ENCODE measurements at places on chromosomes 7 and 10.

GRCh38 chr7:155003092-155003375 lies at the start of gene PAXIP1:
TSS of gene PAXIP1 (minus strand) at chr7:155003124. CDS start at chr7:155002929, 195 bp downstream.
- peak within 1 kb of the TSS; percentile 98 for H3K27ac ChIP-seq
- no peaks in the 10 kb centered on the region for H3K27me3 ChIP-seq
- no peak for DNase-seq
- peak within 1 kb of the TSS; percentile 92 for H3K4me3 ChIP-seq
- peaks cover 4% of the 10 kb centered on the region for H3K36me3 ChIP-seq

- DNase-seq: no peak
- no peaks in the 10 kb centered on the region for H3K4me1 ChIP-seq
- H3K27ac ChIP-seq: no peak overlapping the region
- H3K36me3 ChIP-seq: peaks cover 6% of the 10 kb centered on the region
- H3K27me3 ChIP-seq: no peaks in the 10 kb centered on the region
Observed at GRCh38 chr10:4909118-4909517, 54.1 kb upstream of the AKR1C1 start.

- H3K36me3 ChIP-seq: no peaks in the 10 kb centered on the region
- H3K4me3 ChIP-seq: no peak overlapping the region
- no peak overlapping the region for H3K27ac ChIP-seq
- H3K4me1 ChIP-seq: no peaks in the 10 kb centered on the region
- no peak for DNase-seq
- H3K27me3 ChIP-seq: no peaks in the 10 kb centered on the region
Observed at GRCh38 chr7:33563651-33564050, 341.7 kb upstream of the BMPER start.

DNA sequence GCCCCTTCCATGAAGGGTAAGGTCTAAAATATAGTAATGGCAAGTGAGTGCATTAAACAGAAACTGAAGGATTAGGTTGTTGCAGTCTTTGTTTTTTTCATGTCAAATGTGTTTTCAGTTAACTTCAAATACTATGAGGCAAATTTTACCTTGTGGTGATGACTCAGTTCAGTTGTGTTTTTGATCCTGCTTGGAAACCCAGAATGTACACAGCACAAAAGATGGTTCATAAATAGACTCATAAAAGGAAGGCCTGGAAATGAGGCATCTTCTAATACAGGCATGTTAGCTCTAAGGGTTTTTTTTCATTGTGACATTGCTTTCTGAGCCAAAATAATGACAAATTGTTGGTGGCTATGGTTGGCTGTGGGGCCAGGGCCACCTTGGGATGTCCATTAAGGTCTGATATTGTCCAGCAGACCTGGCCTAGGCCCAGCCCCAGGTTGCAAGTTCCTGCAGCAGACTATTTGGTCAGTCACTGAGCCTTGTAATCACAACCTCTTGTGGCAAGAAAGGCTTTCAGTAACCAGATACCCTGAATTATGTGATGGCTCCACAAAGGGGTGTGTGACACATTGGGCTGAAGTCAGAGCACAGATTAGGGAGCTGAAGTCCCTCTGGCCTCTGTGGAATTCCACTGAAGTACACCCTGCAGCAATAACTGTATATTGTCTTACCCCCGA lies 69.0 kb upstream of the SAMD8 start:
- H3K27ac ChIP-seq: peak overlapping the region; percentile 31
- H3K36me3 ChIP-seq: peaks cover 1% of the 10 kb centered on the region
- peaks cover 51% of the 10 kb centered on the region for H3K4me1 ChIP-seq
- H3K27me3 ChIP-seq: no peaks in the 10 kb centered on the region
- peak overlapping the region; percentile 38 for H3K4me3 ChIP-seq

DNA sequence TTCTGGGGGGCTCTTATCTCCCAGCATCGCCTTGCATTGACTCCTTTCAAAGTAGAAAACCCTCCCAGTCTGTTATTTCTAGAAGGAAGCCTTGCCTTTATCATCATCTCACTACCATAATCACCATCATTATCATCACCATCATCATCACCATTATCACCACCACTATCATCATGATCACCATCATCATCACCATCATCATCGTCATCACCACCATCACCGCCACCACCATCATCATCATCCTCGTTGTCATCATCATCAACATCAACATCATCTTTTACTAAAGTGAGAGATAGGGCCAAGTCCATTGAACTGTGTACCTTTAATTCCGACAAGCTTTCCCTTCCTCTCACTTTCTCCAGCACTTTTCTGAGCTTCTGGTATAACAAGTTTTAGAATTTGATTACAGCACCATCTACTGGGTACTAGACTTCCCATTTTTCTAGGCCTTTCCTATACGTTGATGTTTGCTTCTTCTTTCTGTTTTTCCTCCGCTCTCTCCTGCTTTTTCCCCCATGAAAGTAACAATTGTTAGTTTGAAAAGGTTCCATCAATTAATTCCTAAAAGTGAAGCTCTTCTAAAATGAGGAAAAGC lies 226.4 kb downstream of the BUB3 start:
- no peak for DNase-seq
- peaks cover 22% of the 10 kb centered on the region for H3K27me3 ChIP-seq
- H3K4me1 ChIP-seq: no peaks in the 10 kb centered on the region
- H3K4me3 ChIP-seq: no peak overlapping the region

DNA sequence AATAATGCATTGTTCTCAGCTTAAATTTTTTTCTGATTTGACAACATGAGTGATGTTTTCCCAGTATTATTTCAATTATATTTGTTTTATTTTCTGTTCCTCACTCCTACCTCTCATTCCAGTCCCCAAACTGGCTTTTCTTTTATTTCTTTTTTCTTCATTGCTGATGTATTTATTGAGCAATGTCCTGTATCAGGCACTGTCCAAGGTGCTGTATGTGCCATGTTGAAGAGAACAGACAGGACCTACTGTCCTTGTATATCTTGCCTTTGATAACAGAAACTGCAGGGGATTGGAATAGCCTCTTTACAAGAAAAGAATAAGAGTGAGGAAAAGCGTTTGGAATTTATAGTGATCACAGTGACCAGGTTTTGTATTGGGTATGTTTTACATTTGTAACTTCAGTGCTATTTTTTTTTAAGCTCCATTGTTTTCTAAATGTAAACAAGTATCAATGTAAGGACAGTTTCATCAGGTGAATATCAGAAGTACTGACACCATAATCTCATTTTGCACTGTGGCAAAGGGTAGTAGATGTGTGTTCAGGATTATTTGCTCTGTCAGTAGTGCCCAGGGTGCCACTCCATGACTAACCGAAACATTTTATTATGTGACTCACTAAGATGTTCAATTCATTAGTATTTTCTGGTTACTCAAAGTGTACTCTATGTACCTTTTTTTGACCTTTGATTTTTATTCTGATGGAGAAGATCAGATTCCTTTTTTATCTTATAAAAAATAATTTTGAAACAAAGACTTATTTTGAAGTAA lies 15.6 kb upstream of the CLDN12 start:
- H3K4me3 ChIP-seq: no peak overlapping the region
- no peaks in the 10 kb centered on the region for H3K27me3 ChIP-seq
- DNase-seq: no peak
- no peaks in the 10 kb centered on the region for H3K4me1 ChIP-seq
- peaks cover 26% of the 10 kb centered on the region for H3K36me3 ChIP-seq
- no peak overlapping the region for H3K27ac ChIP-seq

DNA sequence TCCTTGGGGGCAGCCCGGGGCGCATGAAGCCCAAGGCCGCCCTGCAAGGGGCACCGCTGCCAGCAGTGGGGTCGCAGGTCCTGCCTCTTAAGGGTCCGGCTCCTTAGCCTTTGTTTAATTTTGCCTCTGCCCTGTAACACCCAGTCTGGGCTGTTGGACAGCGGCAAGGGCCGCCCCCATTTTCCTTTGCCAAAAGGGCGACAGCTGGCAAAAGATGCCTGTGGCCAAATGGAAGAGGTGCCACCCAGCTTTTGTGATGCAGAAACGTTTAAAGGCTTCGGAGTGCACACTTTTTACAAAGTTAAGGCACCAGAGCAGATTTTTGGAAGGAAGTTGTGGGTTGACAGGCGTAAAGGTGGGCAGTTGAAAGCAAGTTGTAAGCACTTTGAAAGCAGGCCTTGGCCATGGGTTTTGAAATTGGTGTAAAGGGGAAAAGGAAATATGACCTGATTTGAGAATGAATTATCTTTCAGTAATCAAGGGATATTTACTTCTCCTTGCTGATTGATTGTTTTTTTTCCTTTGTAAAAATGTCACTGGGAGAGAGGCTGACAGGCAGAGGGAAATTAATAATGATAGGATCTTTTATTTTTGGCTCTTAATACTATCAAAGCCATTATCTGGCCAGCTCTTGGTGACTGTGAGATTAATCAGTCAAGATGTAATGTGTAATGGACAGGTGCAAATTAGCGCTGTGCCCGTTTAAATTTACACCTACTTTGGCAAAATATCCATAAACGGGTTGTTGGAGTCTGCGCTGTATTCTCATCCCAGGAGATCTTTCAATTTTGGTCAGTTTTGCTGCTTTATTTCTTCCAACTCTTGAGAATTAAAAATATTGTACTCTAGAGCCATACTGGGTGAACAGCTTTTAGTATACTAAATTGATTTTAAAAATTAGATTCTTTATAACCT lies 1.2 kb downstream of the CASD1 start:
- peak; percentile 47 for DNase-seq
- no peaks in the 10 kb centered on the region for H3K27me3 ChIP-seq
- peak overlapping the region; percentile 86 for H3K4me3 ChIP-seq
- peaks cover 2% of the 10 kb centered on the region for H3K36me3 ChIP-seq

GRCh38 chr7:88115258-88115796 lies 104.5 kb downstream of the SRI start:
- DNase-seq: no peak
- no peak overlapping the region for H3K27ac ChIP-seq
- no peaks in the 10 kb centered on the region for H3K36me3 ChIP-seq
- H3K4me3 ChIP-seq: no peak overlapping the region

GRCh38 chr7:46776790-46777189 lies 805.1 kb downstream of the TNS3 start:
- H3K4me3 ChIP-seq: no peak overlapping the region
- H3K27ac ChIP-seq: no peak overlapping the region
- no peaks in the 10 kb centered on the region for H3K36me3 ChIP-seq

- no peak overlapping the region for H3K4me3 ChIP-seq
- H3K27ac ChIP-seq: peak overlapping the region; percentile 84
- peaks cover 6% of the 10 kb centered on the region for H3K27me3 ChIP-seq
- H3K36me3 ChIP-seq: no peaks in the 10 kb centered on the region
Observed at GRCh38 chr10:70063418-70064098, 10.9 kb downstream of the MACROH2A2 start.

DNA sequence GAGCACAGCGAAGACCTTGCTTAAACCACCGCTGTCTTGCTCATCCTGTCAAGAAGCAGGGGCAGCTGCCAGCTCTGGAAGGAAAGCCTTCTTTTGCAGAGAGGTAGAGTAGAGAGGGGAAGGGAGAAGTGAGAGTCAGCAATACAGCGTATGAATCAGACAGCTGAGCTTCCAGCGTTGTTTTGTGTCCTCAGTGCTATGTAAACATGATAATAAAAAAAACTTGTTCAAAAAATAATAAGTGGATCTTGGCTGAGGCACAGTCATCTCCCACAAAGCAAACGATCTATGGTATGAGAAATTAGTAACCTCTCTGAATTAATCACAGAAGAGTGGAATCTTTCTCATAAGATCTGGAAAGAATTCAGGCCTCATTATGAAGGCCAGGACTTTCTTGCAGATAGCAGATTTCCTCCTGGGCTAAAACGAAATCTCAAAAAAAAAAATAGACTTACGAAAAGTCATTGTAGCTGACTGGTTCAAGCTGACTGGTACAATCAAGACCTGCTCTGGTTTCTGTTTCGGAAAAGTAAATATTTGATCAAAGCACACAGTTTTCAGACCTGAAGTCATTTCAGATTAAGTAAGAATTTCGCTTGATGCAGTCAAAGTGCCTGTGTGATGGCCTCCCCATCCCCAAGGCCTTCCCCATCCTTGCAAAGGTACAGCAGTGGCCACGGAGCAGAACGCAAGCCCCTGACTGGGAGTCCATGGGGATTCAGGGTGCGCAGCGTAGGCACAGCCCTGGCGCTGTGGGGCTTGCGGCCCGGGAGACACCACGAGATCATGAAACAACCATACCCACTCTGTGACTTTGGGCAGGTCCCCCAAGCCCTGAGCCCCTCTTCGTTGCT lies 29.4 kb downstream of the CHST15 start:
- DNase-seq: peak; percentile 17
- H3K27ac ChIP-seq: peak overlapping the region; percentile 32
- H3K4me1 ChIP-seq: peaks cover 47% of the 10 kb centered on the region

DNA sequence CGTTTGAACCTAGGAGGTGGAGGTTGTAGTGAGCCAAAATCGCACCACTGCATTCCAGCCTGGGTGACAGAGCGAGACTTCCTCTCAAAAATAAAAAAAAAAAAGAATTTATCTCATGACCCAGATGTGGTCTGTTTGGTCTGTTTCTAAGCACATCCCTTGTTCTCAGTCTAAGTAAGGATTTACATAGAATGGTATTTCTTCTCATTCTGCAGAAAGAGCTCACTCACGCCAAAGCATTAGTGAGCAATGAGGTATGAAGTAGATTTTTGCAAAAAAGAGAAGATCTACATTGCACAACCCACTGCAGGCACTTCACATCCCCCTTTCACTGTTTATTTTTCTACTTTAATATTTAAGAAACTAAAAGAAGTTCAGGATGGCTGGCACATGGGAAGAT lies 76.5 kb upstream of the FGL2 start:
- peaks cover 10% of the 10 kb centered on the region for H3K4me1 ChIP-seq
- no peaks in the 10 kb centered on the region for H3K27me3 ChIP-seq
- no peaks in the 10 kb centered on the region for H3K36me3 ChIP-seq
- H3K27ac ChIP-seq: no peak overlapping the region
- no peak overlapping the region for H3K4me3 ChIP-seq

- no peaks in the 10 kb centered on the region for H3K27me3 ChIP-seq
- H3K27ac ChIP-seq: no peak overlapping the region
- DNase-seq: no peak
- no peak overlapping the region for H3K4me3 ChIP-seq
- H3K36me3 ChIP-seq: no peaks in the 10 kb centered on the region
Observed at GRCh38 chr7:114293289-114294012, 121.2 kb upstream of the FOXP2 start.

DNA sequence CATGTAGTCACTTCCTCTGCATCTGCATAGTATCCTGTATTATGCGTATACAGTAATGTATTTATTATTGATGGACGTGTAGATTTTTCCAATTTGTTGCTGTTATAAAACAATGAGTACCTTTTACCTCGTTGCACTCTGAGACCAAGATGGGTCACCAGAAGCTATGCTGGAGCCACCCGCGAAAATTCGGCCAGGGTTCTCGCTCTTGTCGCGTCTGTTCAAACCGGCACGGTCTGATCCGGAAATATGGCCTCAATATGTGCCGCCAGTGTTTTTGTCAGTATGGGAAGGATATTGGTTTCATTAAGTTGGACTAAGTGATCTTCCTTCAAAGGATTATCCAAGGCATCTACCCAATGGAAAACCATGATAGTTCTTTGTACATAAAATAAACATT lies 1.0 kb downstream of the PSMC2 start:
- peak overlapping the region; percentile 95 for H3K4me3 ChIP-seq
- H3K4me1 ChIP-seq: peaks cover 71% of the 10 kb centered on the region
- DNase-seq: peak; percentile 10

DNA sequence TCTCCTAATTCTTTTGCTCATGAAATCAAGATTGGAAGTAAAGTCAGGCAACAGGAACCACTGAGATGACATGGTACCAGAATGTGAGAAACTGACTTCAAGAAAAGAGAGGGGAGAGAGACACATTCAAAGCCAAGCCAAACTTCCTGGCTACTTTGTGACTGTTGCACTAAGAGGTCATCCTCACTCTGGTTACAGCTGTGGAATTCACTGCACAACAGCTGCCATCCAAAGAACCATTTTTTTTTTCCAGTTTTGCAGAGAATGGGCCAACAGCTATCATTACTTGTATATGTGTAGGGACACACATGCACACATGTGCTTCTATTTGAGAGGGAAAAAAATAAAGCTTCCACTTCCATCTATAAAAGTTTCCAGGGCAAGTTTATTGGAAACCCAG lies 203.5 kb downstream of the GLI3 start:
- H3K36me3 ChIP-seq: no peaks in the 10 kb centered on the region
- H3K4me1 ChIP-seq: no peaks in the 10 kb centered on the region
- no peak overlapping the region for H3K4me3 ChIP-seq
- H3K27ac ChIP-seq: no peak overlapping the region

Measured in activated T-cell treated with anti-CD3 and anti-CD28 coated beads, Interleukin-2, amount 50 U/mL, for 72 hours (primary cell).